Activated naive CD4-positive, alpha-beta T cell (primary cell): ENCODE measurements at places on chromosomes 7 and 10.

GRCh38 chr7:30979027-30979426 lies 15.3 kb downstream of the GHRHR start:
- DNase-seq: no peak

DNA sequence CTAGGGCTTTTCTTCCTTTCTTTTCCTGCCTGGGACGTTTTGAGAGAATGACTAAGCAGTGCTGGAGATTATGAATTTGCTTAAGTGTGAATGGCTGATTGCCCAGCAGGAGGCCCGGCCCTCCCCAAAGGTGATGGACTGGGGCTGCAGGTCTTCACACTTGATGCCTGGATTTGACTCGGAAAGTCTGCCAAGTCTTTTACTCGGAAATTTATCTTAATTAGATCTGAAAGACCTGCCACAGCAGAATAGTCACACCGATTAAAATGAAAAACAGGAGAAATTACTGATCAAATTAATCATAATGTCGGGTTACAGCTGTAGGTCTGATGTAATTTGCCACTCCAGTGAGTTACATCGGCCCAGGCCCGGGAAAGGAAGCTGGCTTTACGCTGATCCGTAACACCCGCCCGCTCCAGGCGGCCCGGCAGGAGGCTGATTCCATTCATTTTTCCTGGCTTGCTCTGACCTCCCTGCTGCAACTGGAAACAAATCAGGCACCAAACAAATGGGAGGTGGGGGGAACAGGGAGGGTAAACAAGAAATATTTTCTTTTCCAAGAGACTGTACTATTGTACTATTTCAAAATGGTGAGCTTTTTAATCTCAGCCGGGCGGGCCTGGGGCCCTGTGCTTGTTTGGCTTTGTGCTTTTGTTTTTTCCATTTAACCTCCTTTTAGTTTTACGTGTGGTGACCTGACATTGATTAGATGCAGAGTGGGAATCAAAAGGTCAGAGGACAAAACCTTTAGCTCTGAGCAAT lies 212.4 kb upstream of the YAE1 start:
- no peak for DNase-seq

GRCh38 chr7:42478717-42479116 lies 241.7 kb upstream of the GLI3 start:
- DNase-seq: no peak

DNA sequence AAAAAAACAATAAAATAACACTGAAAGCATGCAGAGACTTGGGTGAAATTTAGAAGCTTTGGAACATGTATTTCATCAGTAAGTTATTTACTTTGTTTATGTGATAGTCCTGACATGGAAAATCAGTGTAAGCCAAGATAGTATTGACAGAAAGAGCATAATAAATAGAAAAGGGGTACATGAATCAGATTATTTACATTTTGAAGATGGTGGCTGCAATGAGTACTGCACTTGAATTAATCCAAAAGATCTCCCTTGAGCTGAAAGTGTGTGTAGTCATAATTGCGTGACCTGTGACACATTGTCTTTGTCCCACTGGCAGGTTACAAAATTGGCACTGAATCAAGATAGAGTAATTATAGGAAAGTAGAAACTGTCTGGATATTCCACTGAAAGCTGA lies 562.9 kb downstream of the GFRA1 start:
- no peak for DNase-seq

- DNase-seq: no peak
These were observed 23.8 kb downstream of the FGFBP3 start for GRCh38 chr10:91885362-91886079.

- DNase-seq: no peak
These were observed 199.7 kb upstream of the AOAH start for GRCh38 chr7:36923943-36924436.

DNA sequence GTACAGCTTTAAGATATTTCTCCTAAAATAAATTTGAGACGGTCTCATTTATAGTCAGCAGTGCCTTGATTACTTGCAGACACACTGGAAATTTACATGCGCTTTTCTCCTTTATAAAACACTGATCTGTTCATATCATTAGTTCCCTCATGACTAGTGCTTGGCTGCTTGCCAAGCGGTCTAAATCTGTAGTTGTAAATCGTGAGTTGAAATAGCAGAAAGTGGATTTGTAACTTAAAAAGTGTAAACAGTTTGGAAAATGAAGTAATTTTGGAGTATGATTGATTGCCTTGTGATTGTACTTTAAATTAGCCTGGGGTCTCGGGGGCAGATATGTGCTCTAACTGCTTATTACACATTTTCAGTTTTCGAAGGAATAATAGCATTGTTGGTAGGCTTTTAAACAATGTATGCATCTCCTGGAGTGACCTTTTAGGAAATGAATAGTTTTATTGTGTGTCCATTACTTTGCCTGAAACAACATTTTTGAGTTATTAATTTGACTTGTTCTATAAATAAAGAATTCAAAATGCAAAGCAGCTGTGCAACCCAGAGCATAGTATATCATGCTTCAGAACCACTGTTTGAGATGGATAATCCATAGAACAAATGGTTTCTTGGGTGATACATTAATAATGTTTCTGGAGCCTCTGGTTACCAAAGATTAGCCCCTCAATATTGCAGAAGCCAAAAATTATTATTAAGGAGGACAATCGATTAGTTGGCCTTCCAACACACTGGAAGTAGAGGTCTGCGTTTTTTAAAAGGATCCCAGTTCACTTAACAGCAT lies 73.3 kb downstream of the ARID5B start:
- DNase-seq: no peak

GRCh38 chr7:2602406-2603043 lies 29.3 kb upstream of the TTYH3 start:
- DNase-seq: no peak

GRCh38 chr10:58305821-58306220 lies 29.0 kb upstream of the UBE2D1 start:
- no peak for DNase-seq

DNA sequence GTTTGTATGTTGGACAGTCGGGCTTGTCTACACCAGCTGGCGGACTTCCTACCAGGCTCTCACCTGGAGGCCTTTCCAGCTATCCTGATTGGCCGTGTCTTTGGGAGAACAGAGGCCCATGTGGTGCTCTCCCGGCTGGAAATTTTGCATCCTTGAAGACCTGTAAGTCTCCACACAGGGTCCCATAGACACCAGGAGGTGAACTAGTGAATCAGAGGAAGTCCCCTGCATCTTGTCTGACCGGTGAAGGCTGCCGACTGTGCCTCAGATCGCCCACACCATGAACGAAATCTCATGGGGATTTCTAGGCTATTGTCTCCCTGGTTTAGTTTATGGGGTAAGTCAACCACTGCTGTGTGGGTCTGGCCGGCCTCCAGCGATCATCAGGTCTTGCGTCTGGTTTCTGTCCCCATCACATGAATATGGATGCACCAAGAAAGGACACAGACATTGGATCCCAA lies 108.4 kb upstream of the LYZL2 start:
- no peak for DNase-seq

- no peak for DNase-seq
These were observed 39.0 kb upstream of the IFRD1 start for GRCh38 chr7:112411186-112411795.
